ENCODE measurements at places on chromosomes 2 and 18. TPM values are rescaled to one million over a fixed set of nuclear protein-coding genes. Genes with fewer than 3 reads are reported as not detected.

DNA sequence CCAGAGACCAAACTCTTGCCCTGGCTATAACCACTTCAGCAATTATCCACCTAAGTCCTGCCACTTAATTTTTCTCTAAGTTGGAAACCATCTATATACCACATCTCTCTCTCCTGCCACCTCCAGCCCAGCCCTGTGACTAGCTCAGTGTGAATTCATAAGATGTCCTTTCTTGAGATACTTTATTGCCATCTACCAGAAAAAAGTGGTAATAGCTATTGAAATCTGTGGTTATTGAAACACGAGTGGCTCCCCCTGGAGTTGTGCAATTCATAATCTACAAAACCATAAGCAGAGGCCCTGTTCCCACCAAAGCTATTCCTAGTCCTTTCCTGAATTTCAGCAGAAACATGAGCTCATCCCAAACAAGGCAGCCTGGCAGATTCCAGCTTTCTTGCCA is 324.0 kb downstream of the TXNL1 start:
- DNase-seq = no peak

DNA sequence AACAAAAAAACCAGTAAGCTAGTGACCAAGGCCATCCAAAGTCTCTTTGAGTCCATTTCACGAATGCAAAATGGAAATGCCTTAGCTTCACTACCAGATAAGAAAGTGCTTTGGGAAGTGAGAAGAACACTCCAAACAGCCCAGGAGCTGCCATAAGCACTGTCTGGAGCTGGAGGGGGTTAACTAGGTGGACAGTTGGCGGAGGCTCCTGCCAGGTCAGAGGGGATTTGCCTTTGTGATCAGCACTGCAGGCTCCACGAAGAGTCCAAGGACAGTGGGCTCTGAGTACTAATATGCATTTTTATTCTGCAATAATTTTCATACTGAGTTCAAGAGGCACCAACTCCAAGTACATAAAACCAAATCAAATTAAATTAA is 233.3 kb upstream of the SMAD2 start:
- DNase-seq = no peak

- no peak for DNase-seq
Observed at GRCh38 chr2:217060516-217060915, 200.7 kb upstream of the TNP1 start.

- peak; percentile 18 for DNase-seq
Observed at GRCh38 chr2:162297925-162298552, 20.4 kb downstream of the IFIH1 start.

- no peak for DNase-seq
Observed at GRCh38 chr2:210730672-210731071, 174.3 kb downstream of the CPS1 start.

GRCh38 chr2:111050701-111051376 is 69.9 kb upstream of the BCL2L11 start:
- DNase-seq = no peak

- DNase-seq = no peak
Observed at GRCh38 chr2:96344011-96344410, 8.4 kb downstream of the NCAPH start.

- no peak for DNase-seq
Observed at GRCh38 chr2:223805008-223805407, 32.4 kb downstream of the AP1S3 start.

- DNase-seq = no peak
Observed at GRCh38 chr2:144201868-144202468, 318.0 kb downstream of the ZEB2 start.

- no peak for DNase-seq
Observed at GRCh38 chr18:48481092-48481491, 57.7 kb upstream of the CTIF start.

DNA sequence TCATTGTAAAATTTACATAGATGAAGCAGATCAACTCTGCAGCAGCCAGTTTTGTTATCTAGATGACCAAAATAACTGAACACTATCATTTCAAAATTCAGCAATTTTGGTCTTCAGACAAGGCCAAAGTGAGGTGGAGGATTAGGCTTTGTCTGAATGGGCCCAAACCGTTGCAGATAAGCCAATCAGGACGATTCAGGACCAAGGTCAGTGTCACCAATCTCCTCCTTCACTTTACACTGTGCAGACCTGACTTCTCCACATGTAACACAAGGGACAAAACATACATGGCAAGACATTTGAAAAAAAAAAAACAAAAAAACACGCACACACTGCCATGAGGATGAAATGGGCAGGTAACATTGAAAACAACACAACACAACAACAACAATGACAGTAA is 211.2 kb downstream of the NAPG start:
- DNase-seq = no peak

DNA sequence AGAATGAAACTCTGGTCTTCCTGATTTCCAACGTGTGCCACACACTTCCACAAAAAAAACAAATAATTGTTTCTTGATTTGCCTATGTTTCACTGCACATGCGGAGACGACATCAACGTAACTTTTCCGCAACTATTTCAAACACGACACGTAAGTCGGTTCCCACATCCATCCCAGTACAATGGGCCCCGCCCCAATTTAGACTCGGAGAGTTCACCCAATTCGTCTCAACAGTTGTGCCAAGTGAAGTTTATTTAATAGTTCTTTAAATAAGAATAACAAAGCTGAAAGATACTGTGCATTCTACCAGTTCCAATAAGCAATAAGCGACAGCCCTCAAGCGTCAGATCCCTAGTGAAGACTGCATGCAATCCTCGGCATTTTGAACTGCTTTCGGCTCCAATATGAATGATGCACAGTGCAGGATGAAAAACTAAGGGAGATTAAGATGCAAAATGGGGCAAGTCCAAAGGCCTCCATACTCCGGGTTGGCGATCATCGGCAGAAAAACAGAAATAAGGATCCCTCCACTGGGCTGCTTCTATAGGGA is 664 bp downstream of the CCT4 start:
- DNase-seq = no peak

DNA sequence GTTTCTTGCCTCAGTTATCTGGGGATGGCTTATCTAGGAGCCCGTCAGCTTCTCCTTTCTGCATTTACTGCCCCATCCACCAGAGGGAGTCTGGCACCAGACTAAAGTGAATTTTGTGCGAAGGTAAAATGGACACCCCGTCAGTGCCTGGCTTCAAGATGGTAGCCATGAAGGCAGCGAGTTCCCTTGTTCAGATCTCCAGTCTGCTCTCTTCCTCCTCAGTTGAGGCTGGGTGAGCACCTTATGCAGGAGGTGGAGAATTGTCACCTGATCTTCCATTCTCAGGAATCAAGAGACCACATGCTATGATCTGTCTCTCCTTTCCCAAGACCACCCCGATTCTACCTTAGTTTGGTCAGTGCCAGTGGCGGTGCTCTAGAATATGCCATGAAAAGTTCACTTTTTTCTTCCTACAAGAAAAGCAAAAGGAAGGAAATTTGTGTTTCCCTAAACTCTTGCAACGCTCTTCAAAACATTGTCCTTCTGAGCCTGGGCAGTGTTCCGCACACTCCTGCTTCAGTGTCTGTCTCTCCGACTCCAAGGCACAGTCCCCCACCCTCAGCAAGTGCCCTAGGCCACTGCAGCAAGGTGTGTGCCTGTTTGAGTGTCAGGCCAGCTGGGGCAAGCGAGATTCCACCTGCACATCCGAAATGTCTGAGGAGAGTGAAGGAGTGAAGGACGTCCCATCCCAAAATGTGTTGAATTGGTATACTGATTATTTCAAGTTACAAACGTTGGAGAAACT is 168.6 kb downstream of the SS18 start:
- DNase-seq = no peak

GRCh38 chr18:79169958-79170555 is 100.9 kb downstream of the ATP9B start:
- peak; percentile 6 for DNase-seq

- no peak for DNase-seq
Observed at GRCh38 chr2:46615555-46615954, 136.2 kb downstream of the TMEM247 start.

- no peak for DNase-seq
Observed at GRCh38 chr2:29786361-29786760, 135.0 kb downstream of the ALK start.

GRCh38 chr2:86140969-86141392 is 34.9 kb downstream of the PTCD3 start:
- DNase-seq = no peak

DNA sequence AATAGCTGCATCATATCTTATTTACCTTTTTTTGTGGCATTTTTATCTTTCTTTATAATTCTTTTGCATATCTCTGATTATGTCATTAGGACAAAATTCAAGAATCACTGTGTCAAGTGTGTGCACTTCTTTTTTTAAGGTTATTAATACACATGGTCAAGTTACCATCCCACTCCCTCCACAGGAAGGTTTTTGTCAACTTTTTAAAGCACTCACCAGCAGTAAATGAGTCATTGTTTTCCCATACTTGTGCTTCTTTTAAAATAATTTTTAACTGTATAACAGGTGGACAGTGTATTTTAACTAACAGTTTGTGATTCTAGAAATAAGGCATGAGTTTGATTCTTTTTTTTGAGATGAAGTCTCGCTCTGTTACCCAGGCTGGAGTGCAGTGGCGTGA is 45.7 kb upstream of the FAM171B start:
- DNase-seq = no peak

DNA sequence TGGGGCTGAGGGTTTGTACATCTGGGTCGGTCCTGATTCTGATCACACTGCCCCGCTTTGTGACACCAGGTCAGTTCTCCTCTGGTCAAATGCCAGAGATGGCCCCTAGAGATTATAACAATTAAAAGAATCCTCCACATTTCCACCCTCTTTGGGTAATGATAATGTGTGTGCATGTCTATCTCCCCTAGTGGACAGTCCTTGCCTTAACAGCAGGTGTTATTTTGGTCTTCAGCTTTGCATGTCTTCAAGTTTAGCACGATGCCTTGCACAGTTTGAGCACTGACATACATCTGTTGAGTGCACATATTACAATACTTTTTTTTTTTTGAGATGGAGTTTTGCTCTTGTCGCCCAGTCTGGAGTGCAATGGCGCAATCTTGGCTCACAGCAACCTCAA is 25.7 kb upstream of the COX7A2L start:
- no peak for DNase-seq

GRCh38 chr2:186058614-186059013 is 320.0 kb downstream of the FSIP2 start:
- DNase-seq = no peak

The RNF181 gene
- 280 TPM for total RNA-seq

The OSR1 gene
- total RNA-seq = not detected

The SCN7A gene
- 0.36 TPM for total RNA-seq

The ABCG5 gene
- total RNA-seq = not detected
